ENCODE measurements at places on chromosomes 1 and 21.

- DNase-seq: no peak
- no peaks in the 10 kb centered on the region for H3K27me3 ChIP-seq
These were observed 22.9 kb upstream of the CLSTN1 start for GRCh38 chr1:9846611-9847171.

- H3K36me3 ChIP-seq: no peaks in the 10 kb centered on the region
- no peak overlapping the region for H3K4me3 ChIP-seq
- H3K27me3 ChIP-seq: no peaks in the 10 kb centered on the region
- H3K4me1 ChIP-seq: peaks cover 9% of the 10 kb centered on the region
- DNase-seq: no peak
These were observed 99.5 kb downstream of the CACHD1 start for GRCh38 chr1:64569411-64569810.

- H3K36me3 ChIP-seq: no peaks in the 10 kb centered on the region
- H3K4me3 ChIP-seq: no peak overlapping the region
- peak; percentile 72 for DNase-seq
- no peaks in the 10 kb centered on the region for H3K27me3 ChIP-seq
- H3K27ac ChIP-seq: no peak overlapping the region
- no peaks in the 10 kb centered on the region for H3K4me1 ChIP-seq
These were observed 34.1 kb upstream of the CNIH3 start for GRCh38 chr1:224582041-224582440.

GRCh38 chr21:33865176-33865575 lies 50.4 kb downstream of the ATP5PO start:
- no peaks in the 10 kb centered on the region for H3K4me1 ChIP-seq
- DNase-seq: no peak
- H3K36me3 ChIP-seq: no peaks in the 10 kb centered on the region
- no peak overlapping the region for H3K4me3 ChIP-seq

DNA sequence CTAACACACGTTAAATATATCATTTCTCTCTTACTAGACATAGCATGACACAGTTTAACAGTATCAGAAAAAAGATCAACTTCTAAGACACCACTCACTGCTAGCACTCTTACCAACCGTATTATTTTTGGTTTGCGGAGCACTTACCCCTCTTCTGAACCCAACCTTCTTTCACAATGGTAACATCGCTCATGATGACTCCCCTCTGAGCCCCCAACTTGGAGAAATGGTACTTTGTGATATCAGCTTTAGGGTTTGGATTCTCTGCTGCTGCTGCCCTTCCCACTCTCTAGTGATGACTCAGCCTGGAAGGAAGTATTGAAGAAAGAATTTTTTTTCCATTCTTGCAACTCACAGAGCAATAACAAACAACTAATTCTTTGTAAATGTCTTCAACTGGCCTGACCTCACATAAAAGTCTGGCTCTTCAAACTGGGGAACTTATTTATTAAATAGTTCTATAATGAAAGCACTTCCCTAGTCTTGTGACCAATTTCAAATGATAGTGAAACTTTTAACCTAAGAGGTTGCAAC lies 7.0 kb downstream of the AKT3 start:
- peaks cover 6% of the 10 kb centered on the region for H3K4me1 ChIP-seq
- H3K4me3 ChIP-seq: peak overlapping the region; percentile 7
- no peaks in the 10 kb centered on the region for H3K36me3 ChIP-seq
- H3K27me3 ChIP-seq: no peaks in the 10 kb centered on the region

GRCh38 chr1:17277511-17278159 lies 28.7 kb downstream of the PADI3 start:
- H3K4me1 ChIP-seq: no peaks in the 10 kb centered on the region
- H3K27ac ChIP-seq: no peak overlapping the region
- no peak for DNase-seq
- H3K27me3 ChIP-seq: no peaks in the 10 kb centered on the region
- H3K36me3 ChIP-seq: no peaks in the 10 kb centered on the region

DNA sequence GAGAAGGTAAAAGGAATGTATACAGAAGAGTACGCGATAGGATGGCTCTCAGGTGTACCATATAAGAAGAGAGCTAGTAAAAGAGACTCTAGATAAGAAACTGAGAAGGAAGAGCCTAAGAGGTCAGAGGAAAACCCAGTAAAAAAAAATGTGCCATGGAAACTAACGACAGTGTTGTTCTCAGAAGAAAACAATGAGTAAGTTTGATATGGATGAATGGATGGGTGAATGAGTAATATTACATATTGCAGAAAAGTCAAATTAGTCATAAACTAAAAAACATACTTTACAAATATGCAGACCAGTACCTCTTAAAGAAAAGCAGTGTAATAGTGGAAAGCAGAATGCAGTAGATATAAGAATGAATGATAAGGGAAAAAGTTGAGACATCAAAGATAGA lies 316.2 kb downstream of the HMCN1 start:
- H3K4me1 ChIP-seq: no peaks in the 10 kb centered on the region
- peaks cover 25% of the 10 kb centered on the region for H3K36me3 ChIP-seq
- H3K27me3 ChIP-seq: no peaks in the 10 kb centered on the region
- no peak overlapping the region for H3K27ac ChIP-seq
- no peak for DNase-seq

DNA sequence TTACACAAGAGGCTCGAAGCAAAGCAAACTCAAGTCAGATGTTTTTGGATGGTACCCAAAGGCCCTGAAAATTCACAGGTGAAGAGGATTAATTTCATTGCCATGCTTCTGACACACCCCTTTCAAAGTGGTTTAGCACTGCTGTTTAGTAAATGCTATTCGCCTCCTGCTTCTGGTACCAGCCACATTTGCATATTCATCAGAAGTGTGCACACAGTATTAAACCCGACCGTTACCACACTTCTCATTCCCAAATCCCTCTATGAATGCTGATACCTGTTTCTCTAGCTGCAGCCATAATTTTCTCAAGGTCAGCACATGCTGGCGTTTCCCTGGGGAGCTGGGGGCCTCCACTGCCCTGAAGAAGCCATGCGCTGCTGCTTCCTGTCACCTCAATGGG lies 179.8 kb upstream of the DAB1 start:
- no peak for DNase-seq
- no peaks in the 10 kb centered on the region for H3K36me3 ChIP-seq
- no peaks in the 10 kb centered on the region for H3K27me3 ChIP-seq
- H3K4me1 ChIP-seq: peaks cover 13% of the 10 kb centered on the region
